Tracheal epithelial cell (primary cell): ENCODE measurements at places on chromosomes 4 and X. TPM values are rescaled to one million over a fixed set of nuclear protein-coding genes. Genes with fewer than 3 reads are reported as not detected.

PABPC1L2A gene
- not detected in 2 replicates for total RNA-seq

MAGEH1 gene
- 4.8 and 5.3 TPM in 2 replicates for total RNA-seq

DEFB131A gene
- not detected in 2 replicates for total RNA-seq

CENPE gene
- 0.43 and 2.4 TPM in 2 replicates for total RNA-seq

XG gene
- total RNA-seq: 0.85 and 1.9 TPM in 2 replicates

FAM156A gene
- 4.3 and 6.0 TPM in 2 replicates for total RNA-seq

PABPC1L2B gene
- total RNA-seq: not detected in 2 replicates

DCLK2 gene
- 0.96 TPM in 1 of 2 replicates, not detected in the other for total RNA-seq

TACR3 gene
- not detected in 2 replicates for total RNA-seq

TMEM156 gene
- 11.5 and 11.8 TPM in 2 replicates for total RNA-seq

HTRA3 gene
- total RNA-seq: not detected in 2 replicates

NWD2 gene
- under 0.01 TPM in 1 of 2 replicates, not detected in the other for total RNA-seq

UGT2B15 gene
- not detected in 2 replicates for total RNA-seq

NR3C2 gene
- total RNA-seq: 0.64 and 6.0 TPM in 2 replicates

SMC1A gene
- total RNA-seq: 4.9 and 7.2 TPM in 2 replicates

AMER1 gene
- total RNA-seq: 1.4 and 1.7 TPM in 2 replicates

WDFY3 gene
- total RNA-seq: 53.3 and 58.6 TPM in 2 replicates

FGD1 gene
- 2.7 and 2.8 TPM in 2 replicates for total RNA-seq

RUFY3 gene
- total RNA-seq: 36.6 and 43.7 TPM in 2 replicates

MYOZ2 gene
- not detected in 2 replicates for total RNA-seq

SPANXC gene
- not detected in 2 replicates for total RNA-seq

PDLIM3 gene
- total RNA-seq: 0.64 and 4.3 TPM in 2 replicates

MCF2 gene
- under 0.01 TPM in 2 replicates for total RNA-seq

OPRPN gene
- not detected in 2 replicates for total RNA-seq

UGT2A1 gene
- not detected in 2 replicates for total RNA-seq

TEC gene
- total RNA-seq: 0.43 and 0.48 TPM in 2 replicates

KIT gene
- under 0.01 TPM in 1 of 2 replicates, not detected in the other for total RNA-seq

TMA16 gene
- total RNA-seq: 24.3 and 35.9 TPM in 2 replicates

TMPRSS11B gene
- total RNA-seq: under 0.01 and 0.21 TPM in 2 replicates

PCDH18 gene
- total RNA-seq: under 0.01 TPM in 1 of 2 replicates, not detected in the other

EDNRA gene
- total RNA-seq: 2.7 and 7.5 TPM in 2 replicates

ATP7A gene
- total RNA-seq: 4.0 and 4.6 TPM in 2 replicates

TCEAL2 gene
- not detected in 2 replicates for total RNA-seq

ARX gene
- total RNA-seq: not detected in 2 replicates
